ENCODE measurements at places on chromosomes 3 and 15.

DNA sequence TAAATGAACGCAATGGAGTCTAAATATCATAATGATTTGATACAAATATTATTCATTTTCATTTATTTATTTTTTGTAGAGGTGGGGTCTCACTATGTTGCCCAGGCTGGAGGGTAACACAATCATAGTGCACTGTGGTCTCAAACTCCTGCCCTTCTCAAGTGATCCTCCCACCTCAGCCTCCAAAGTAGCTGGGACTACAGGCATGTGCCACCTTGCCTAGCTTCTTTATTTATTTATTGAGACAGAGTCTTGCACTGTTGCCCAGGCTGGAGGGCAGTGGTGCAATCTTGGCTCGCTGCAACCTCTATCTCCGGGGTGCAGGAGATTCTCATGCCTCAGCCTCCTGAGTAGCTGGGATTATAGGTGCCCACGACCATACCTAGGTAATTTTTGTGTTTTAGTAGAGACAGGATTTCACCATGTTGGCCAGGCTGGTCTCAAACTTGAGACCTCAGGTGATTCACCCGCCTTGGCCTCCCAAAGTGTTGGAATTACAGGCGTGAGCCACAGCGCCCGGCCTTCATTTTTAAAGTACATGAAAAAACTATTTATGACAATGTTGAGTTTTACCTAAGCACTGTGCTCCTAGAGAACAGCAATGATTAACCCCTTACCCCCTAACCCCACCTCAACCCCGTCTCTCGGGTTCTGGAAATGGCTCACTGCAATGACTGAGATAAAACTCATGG lies 4.0 kb upstream of the AEN start:
- DNase-seq: no peak

- DNase-seq: peak; percentile 16
Measured at GRCh38 chr15:66151809-66152208, 101.7 kb downstream of the MEGF11 start.

DNA sequence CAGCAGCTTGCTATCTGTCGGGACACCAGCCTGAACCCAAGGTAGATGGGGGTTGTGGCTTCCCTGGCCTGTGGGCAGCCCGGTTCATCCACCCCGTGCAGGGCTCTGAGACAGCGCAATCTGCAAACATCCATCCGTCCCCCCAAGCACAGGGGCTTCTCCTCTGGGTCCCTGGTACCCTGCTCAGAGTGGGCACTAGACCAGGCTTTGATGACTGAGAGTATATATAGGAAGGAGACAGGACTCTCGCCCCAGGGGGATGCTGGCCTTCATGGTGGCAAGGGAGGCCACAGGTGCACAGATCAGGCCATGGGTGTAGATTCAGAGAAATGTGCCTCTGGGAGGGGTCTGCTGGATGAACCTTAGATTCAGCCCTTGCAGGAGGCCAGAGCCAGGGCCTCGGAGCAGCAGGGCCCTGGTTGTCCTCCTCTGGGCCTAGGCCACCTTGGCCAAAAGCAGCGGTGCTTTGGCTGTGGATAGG lies 40.3 kb downstream of the CFAP100 start:
- no peak for DNase-seq

- DNase-seq: no peak
Measured at GRCh38 chr3:127769284-127770081, 52.8 kb downstream of the MGLL start.

DNA sequence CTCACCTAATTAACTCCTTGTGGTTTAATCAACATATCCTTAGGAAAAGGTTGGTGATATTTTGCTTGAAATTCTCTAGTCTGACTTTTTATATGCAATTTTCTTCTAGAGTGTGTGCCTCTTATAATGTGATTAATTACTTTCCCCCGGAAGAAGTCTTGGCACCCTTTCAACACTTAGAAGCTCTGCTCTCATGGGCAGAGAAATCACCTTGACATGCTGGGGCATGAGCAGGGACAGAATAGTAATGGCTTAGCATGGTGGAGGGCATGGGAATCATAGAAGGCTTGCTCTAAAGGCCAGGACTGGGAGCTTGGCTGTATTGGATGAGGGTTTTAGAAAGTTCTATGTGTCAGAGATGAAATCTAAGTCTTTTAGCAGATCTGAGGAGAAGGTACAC lies 293.5 kb downstream of the AGBL1 start:
- DNase-seq: no peak

DNA sequence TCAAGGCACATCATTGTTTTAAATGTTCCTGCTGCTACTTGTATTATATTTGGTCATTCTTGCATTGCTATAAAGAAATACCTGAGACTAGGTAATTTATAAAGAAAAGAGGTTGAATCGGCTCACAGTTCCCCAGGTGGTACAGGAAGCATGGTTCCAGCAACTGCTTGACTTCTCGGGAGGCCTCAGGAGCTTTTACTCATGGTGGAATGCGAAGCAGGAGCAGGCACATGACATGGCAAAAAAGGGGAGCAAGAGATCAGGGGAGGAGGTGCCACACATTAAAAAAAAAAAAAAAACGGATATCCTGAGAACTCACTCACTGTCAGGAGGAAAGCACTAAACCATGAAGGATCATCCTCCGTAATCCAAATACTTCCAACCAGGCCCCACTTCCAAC lies 286.9 kb upstream of the PLSCR5 start:
- DNase-seq: peak; percentile 7

DNA sequence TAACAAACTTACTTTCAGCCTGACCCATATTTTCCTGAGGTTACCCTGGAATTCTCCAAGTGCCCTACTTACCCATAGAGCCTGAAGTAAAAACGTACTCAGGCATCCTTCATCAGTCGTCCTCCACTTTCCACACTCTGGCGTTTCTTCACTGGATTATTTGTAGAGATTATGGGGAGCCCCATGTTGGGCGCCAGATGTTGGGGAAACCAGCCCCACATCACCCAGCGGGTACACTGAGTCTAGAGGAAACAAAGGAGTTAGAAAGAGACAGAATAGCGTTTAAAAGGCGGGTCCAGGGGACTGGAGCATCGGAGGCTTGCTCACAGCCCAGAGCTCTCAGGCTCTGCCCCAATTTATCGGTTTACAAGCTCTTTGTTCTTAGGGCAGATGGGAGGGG lies 9.7 kb upstream of the SLC28A2 start:
- no peak for DNase-seq

DNA sequence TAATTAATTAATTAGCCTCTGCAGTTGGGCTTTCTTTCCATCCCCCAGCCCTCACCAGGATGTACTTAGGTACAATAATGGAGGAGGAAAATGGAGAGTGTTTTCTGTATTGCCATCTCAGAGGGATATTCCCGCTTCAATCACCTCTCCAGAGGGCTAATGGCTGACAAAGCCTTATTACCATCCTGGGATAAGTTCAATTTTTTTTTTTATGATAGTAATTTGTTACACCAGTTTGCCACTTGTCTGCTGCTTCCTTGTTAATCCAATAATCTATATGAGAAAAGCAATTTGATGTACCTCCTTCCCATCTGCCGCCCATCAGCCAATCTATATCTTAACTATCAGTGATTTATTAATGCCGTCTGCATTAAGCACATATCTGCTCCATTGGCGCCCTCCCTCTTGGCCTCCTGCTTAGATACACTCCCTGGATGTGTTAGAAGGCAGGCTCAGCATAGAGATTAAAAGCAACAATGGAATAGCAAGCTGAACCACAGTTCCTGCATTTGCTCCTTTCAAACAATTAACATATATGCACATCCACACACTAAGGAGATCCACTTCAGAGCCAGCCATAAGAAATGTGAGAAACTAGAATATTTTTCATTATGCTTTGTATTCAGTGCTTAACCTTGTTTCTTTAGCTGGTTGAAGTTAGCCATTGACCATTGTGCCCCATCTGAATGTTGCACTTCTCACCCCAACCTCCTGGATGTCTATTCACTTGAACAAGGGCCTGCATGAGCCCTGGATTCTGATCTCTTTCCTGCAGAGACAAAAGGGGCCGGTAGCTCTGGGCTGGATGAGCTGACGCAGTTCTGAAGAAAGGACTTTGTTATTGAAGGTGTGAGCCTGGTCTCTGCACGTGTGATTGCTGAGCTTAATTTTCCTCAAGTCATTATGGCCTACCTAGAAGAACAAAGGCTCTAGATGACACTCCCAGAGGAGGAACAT lies 237.3 kb upstream of the GAP43 start:
- DNase-seq: no peak

- DNase-seq: no peak
Measured at GRCh38 chr3:73101881-73102280, 40.4 kb downstream of the EBLN2 start.

- no peak for DNase-seq
Measured at GRCh38 chr15:66701422-66702034, 508 bp upstream of the SMAD6 start.

GRCh38 chr15:33126559-33127290 lies 67.8 kb downstream of the FMN1 start:
- DNase-seq: no peak

- no peak for DNase-seq
Measured at GRCh38 chr15:48577469-48577868, 68.0 kb downstream of the FBN1 start.

DNA sequence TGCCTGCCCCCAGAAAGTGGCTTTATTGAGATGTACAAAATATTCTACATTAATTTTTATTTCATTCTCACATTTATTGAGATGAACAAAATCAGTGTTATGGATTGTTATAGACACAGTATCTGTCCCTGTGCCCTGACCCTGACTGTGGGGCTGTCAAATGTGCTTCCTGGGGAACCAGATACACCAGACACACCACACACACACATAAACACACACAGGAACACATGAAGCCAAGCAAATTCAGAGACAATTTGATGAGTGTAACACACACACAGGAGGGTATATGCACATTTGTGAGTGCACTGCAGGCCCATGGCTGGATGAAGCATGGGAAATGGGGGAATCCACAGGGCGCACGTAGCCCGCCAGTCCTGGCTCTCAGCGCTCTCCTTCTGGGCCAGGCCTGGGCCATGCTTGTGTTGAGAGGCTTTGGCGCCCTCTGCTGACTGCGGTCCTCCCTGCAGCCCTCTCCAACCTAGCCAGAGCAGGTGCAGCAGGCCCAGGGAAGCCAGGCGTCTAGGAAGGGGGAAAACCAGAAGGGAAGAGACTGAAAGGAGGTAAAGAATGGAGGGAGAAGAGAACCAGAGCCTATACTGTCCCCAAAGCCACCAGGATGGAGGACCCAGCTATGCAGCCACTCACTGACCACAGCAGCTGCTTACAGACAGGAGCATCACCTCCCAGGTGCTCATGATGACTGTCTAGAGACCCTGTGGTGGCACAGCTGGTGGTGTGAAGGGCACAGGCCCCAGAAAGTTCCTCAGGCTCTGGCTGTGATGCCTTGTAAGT lies 18.0 kb upstream of the LOXL1 start:
- DNase-seq: no peak

GRCh38 chr3:73052857-73053256 lies 8.6 kb upstream of the EBLN2 start:
- no peak for DNase-seq

GRCh38 chr3:23175341-23176083 lies 27.6 kb upstream of the UBE2E2 start:
- no peak for DNase-seq

- DNase-seq: no peak
Measured at GRCh38 chr15:47188758-47189507, 528.4 kb upstream of the SEMA6D start.

DNA sequence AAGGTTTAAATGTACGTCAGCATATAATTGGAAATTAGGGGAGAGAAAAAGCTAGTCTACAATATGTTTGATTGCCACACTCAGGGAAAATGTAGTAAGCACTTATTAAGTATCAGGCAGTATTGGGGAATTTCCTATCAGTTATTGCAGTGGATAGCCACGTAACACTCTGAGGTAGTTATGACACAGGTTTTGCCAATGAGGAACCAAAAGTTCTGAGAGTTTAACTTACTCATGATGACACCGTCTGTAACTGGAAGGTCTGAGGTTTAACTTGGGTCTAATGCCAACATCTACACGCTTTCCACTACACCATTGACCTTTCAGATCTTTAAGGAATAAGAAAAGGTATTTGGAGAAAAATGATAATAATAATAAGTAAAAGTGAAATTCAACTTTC lies 89.5 kb downstream of the ZMAT3 start:
- no peak for DNase-seq

- no peak for DNase-seq
Measured at GRCh38 chr3:129504471-129505100, 23.9 kb upstream of the RHO start.

DNA sequence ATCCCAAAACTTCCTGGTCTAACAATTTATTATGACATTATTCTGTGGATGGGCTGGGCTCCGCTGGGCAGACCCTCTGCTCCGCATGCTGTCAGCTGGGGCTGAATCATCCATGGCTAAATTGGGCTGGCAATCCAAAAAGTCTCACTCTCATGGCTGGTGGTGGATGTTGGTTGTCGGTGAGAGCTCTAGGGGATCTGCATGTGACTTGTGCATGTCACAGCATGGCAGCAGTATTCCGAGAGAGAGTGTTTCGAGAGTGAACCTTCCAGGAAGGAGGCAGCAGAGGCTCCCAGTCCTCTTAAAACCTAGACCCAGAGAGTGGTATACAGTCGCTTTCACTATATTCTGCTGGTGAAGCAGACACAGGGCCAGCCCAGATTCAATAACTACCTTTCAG lies 9.9 kb downstream of the RARB start:
- DNase-seq: no peak

DNA sequence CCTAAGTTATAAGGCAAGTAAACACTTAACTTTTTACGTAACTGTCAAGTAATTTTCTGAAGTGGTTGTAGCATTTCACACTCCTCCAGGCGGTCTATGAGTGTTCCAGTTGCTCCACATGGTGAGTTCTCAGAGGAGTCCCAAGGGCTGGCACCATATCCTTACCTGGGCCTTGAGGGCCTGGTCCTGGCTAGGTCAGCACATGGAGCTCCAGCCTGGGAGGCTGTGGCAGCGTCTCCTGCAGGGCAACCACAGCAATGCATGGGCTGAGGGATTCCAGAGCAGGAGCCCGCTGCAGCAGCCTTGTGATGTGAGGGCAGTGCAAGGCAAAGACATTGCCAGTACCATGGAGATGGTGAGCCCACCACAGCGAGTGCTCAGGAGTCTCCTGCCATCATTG lies 32.2 kb upstream of the LYZL4 start:
- no peak for DNase-seq

- no peak for DNase-seq
Measured at GRCh38 chr3:103906808-103907207, 1459.9 kb upstream of the ALCAM start.

- no peak for DNase-seq
Measured at GRCh38 chr15:50726315-50726714, 39.2 kb downstream of the SPPL2A start.

- DNase-seq: no peak
Measured at GRCh38 chr3:155031186-155031585, 48.9 kb upstream of the MME start.

- DNase-seq: no peak
Measured at GRCh38 chr15:67836477-67836876, 3.4 kb downstream of the RNU6-1 start.

- DNase-seq: no peak
Measured at GRCh38 chr3:182979674-182980191, 605 bp downstream of the DCUN1D1 start.

DNA sequence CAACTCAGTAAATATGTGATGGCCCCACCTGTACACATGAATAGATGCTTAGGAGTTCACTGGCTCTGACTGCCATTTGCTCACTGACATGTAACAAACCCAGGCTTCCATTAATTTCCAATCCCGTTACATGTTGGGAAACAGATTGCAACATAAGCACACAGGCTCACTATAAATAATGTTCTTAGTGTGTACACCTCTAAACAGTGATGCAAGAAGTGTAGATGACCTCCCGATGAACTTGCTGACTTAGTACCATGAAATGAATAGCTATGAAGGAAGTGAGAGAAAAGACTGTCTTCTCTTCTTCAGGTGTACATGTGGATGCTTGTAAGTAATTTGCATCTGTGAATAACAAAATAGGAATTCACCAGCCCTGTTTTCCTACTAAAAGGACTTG lies 21.4 kb upstream of the FSIP1 start:
- DNase-seq: no peak

GRCh38 chr15:75921732-75922703 lies 18.3 kb downstream of the FBXO22 start:
- DNase-seq: no peak

Data from iPS DF 6.9 (cell line).